ENCODE measurements at places on chromosomes 1 and 21.

DNA sequence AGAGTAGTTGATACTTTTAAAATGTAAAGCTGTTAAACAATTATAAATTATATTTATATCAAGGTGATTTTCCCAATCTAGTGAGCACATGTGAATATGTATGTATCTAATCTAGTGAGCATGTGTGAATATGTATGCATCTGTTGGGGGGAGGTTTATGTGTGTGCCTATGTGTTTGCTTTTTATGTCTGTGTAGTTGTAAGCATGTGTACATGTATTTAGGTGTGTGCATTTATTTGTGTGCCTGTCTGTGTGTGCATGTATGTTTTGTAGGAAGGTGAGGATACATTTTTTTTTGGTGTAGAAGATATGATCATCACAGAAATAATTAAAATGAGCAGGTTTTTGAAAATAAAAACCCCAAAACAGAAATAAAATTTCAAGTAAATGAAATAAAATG, 318.9 kb upstream of the CHRM3 start:
- no peak overlapping the region for H3K27ac ChIP-seq
- H3K4me1 ChIP-seq, result no peaks in the 10 kb centered on the region
- no peaks in the 10 kb centered on the region for H3K36me3 ChIP-seq
- no peak overlapping the region for H3K4me3 ChIP-seq
- no peak for DNase-seq

GRCh38 chr1:81717230-81717629, 83.5 kb upstream of the ADGRL2 start:
- H3K27ac ChIP-seq, result no peak overlapping the region
- no peaks in the 10 kb centered on the region for H3K27me3 ChIP-seq
- no peak overlapping the region for H3K4me3 ChIP-seq
- H3K36me3 ChIP-seq, result no peaks in the 10 kb centered on the region
- peaks cover 10% of the 10 kb centered on the region for H3K4me1 ChIP-seq
- DNase-seq, result peak; percentile 12

DNA sequence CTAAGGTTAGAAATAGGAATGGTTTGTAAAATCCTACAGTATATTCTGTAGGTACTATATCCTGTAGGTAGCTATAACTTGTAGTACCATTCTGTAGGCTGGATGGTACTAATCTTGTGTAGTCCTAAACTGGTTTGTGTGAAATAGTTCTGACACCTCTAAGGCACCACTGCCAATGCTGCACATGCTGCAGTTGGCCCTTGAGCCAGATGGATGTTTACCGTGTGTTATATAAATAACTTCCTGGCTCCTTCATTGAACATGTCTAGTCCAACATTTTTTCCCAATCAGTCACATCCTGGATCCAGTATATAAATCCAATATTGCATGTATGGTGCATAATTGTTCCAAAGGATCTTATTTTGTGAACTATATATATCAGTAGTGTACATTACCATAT, 89.5 kb upstream of the GNG4 start:
- H3K27ac ChIP-seq, result no peak overlapping the region
- H3K27me3 ChIP-seq, result no peaks in the 10 kb centered on the region
- no peak overlapping the region for H3K4me3 ChIP-seq

GRCh38 chr1:2803931-2804627, 2.6 kb upstream of the TTC34 start:
- no peak overlapping the region for H3K27ac ChIP-seq
- no peaks in the 10 kb centered on the region for H3K27me3 ChIP-seq
- H3K4me3 ChIP-seq, result no peak overlapping the region
- no peaks in the 10 kb centered on the region for H3K4me1 ChIP-seq
- DNase-seq, result no peak
- H3K36me3 ChIP-seq, result no peaks in the 10 kb centered on the region

GRCh38 chr1:31759298-31760023, 4.7 kb downstream of the ADGRB2 start:
- no peaks in the 10 kb centered on the region for H3K36me3 ChIP-seq
- peaks cover 8% of the 10 kb centered on the region for H3K4me1 ChIP-seq
- no peak overlapping the region for H3K27ac ChIP-seq
- DNase-seq, result peak; percentile 44
- H3K27me3 ChIP-seq, result no peaks in the 10 kb centered on the region

DNA sequence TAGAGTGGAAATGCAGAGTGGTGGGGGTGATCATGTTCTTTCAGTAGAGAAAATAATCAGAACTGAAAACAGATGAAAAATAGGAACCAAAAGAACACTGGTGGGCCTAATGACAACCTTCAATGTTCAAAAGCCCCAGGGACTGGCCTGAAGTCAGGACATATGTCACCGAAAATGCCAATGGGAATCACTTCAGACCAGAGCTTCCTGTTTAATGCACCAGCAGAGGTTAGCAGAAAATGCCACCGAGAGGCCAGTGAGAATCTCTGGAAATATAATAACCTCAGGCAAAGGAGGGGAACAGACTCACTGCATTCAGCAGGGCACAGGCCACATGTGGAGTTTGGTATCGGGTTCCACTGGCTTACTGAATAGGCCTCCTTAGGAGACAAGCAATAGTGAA, 15.9 kb upstream of the CD58 start:
- no peak overlapping the region for H3K27ac ChIP-seq
- H3K4me3 ChIP-seq, result no peak overlapping the region
- no peaks in the 10 kb centered on the region for H3K4me1 ChIP-seq
- H3K36me3 ChIP-seq, result no peaks in the 10 kb centered on the region

DNA sequence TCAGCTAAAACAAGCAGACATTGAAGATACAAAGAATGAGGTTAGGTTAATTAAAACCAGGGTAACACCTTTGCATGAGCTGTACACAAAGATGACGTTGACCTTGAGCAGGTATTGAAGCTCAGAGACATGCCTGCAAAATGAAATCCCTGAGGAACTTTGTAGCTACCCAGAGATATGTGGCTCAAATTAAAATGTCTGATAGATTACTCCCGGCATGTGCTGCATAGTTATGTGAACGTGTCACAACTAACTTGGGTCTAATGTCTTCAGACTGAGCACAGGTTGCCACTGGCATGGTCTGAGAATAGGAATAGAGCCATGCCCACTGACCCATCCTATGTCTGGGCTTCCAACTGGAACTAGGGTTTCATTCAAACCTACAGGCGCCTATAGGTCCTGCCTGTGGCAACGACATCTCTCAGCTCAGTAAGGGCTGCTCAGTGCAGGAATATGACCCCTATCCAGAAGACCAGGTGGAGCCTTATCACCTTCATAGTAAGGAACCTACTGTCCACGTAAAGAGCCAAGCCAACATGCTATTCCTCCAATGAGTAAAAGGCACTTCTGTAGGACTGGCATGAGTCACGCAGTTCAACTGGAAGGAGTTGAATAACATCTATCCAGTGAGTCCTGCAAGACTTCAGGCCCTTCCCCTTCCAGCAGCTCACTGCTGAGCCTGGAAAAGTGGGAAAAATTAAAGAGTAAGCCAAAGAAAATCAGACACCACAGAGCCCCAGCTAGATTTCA, 60.7 kb downstream of the PRKAB2 start:
- H3K36me3 ChIP-seq, result no peaks in the 10 kb centered on the region
- H3K4me1 ChIP-seq, result no peaks in the 10 kb centered on the region
- H3K27ac ChIP-seq, result no peak overlapping the region
- DNase-seq, result no peak

DNA sequence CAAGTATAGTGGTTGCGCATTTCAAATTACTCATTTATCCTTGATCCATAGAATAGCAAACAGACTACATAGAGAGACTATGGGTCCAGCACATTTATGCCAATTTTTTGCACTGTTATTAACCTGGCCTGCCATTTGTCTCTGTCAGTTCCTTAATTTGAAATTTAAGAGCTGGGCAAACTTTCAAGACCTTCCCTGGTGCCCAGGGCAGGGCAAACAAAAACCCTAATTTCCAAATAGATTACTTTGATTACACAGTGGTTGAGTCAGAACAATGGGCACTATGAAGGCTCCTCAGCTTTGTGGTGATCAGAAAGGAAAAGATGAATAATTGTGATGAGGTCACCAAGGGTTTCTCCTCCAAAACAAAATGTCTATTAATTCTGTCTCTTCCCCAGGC, 80.6 kb downstream of the TNFSF18 start:
- peak overlapping the region; percentile 39 for H3K27ac ChIP-seq
- H3K4me1 ChIP-seq, result peaks cover 40% of the 10 kb centered on the region
- H3K4me3 ChIP-seq, result no peak overlapping the region
- no peaks in the 10 kb centered on the region for H3K36me3 ChIP-seq
- no peaks in the 10 kb centered on the region for H3K27me3 ChIP-seq

DNA sequence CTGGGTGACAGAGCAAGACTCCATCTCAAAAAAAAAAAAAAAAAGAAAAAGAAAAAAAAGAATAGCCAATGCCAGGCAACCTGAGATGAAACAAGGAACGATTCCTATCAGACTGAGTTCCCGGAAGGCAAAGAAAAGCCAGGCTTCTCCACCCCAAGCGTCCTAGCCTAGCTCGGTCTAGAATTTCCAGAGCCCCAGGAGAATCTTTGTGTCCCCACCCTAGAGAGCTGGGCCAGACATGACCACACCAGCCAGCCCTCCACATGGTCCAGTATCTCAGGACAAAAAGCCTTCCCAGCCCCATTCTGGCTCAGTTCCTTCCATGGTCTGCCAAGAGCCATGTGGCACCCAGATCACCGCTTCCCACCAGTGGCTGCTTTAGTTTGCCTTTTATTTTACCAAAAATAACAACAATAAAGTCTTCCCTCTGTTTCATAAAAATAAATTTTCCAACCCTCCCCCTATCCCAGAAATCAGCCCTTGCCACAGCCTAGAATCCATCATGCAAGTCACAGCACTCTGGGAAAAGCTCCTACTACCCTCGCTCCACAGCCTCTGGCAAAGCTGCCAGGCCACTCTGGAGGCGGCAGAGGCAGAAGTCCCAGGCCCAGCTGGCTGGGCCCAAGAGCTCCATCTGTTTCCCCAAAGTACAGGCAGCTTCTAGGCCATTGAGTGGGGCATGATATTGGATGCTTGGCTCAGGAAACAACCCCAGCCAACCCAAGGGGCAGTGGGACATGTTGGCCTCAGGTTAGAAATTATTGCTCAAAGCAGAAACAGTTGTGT, 3.5 kb upstream of the MKNK1 start:
- no peak overlapping the region for H3K27ac ChIP-seq
- H3K4me1 ChIP-seq, result peaks cover 10% of the 10 kb centered on the region
- no peaks in the 10 kb centered on the region for H3K27me3 ChIP-seq
- no peak for DNase-seq
- no peaks in the 10 kb centered on the region for H3K36me3 ChIP-seq

GRCh38 chr1:109441069-109441468, 14.8 kb upstream of the PSMA5 start:
- no peaks in the 10 kb centered on the region for H3K36me3 ChIP-seq
- H3K27ac ChIP-seq, result no peak overlapping the region
- H3K27me3 ChIP-seq, result no peaks in the 10 kb centered on the region
- peaks cover 33% of the 10 kb centered on the region for H3K4me1 ChIP-seq

- H3K4me1 ChIP-seq, result peaks cover 21% of the 10 kb centered on the region
- no peak overlapping the region for H3K4me3 ChIP-seq
- H3K27ac ChIP-seq, result no peak overlapping the region
- H3K27me3 ChIP-seq, result no peaks in the 10 kb centered on the region
Observed at GRCh38 chr1:59415286-59415850, 118.5 kb downstream of the FGGY start.

GRCh38 chr1:169610108-169610507, 19.8 kb downstream of the SELP start:
- no peaks in the 10 kb centered on the region for H3K36me3 ChIP-seq
- H3K27ac ChIP-seq, result no peak overlapping the region
- DNase-seq, result no peak
- no peaks in the 10 kb centered on the region for H3K4me1 ChIP-seq
- H3K4me3 ChIP-seq, result no peak overlapping the region
- H3K27me3 ChIP-seq, result peaks cover 7% of the 10 kb centered on the region

DNA sequence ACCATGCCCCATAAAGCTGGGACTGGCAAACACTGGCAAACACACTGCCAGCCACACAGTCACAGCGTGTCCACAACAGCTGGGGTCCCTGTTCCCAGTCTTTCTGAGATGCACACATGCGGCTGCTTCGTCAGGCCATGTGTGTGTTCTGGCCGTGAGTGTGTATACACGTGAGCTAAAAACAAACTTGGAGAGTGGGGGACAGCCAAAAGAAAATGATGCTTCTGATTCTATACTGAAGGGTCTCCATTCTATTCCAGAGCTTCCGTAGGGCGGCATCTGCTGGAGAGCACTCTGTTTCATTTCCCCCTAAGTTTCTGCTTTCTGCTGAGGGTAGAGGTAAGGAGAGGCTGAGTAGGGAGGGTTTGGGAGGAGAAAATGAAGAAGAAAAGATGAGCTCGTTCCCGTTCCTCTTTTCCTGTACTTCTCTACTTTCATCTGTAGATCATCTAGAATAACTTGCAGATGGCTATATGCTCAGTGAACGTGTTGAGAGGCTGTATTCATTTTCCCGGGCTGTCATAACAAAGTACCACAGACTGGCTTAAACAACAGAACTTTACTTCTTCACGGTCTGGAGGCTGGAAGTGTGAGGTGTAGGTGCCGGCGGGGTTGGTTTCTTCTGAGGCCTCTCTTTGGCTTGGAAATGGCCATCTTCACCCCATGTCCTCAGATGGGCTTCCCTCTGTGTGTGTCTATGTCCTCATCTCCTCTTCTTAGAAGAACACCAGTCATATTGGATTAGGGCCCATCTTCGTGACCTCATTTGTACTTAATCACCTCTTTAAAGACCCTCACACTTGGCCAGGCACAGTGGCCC, 151.6 kb downstream of the TOMM20 start:
- H3K27me3 ChIP-seq, result no peaks in the 10 kb centered on the region
- no peaks in the 10 kb centered on the region for H3K36me3 ChIP-seq
- peaks cover 59% of the 10 kb centered on the region for H3K4me1 ChIP-seq
- H3K27ac ChIP-seq, result no peak overlapping the region

DNA sequence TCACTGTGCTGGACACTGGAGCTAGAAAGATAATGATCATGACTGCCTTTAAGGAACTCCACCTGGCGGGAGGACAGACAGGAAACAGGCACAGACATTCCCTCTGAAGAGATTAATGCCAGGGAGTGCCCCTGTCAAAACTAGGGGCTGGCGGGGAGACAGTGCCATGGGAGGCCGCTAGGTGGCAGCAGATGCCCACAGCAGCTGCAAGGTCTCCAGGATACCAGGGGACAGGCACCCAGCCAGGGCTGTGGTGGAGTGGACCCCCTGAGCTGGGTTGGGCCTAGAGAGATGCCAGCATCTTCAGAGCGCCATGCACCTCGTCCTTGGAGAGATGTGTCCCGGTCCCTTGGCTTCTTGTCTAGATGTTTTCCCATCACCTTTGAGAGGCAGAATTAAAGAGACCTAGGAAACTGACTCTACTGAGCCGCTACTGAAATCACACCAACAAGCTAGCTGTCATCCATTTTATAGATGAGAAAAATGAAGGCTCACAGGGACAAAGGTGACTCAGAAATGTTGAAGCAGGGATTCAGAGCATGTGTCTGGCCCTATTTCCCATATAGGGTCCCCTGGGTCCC, 3.6 kb downstream of the REN start:
- H3K27ac ChIP-seq, result no peak overlapping the region
- no peaks in the 10 kb centered on the region for H3K36me3 ChIP-seq
- H3K4me1 ChIP-seq, result no peaks in the 10 kb centered on the region
- H3K4me3 ChIP-seq, result no peak overlapping the region
- peak; percentile 67 for DNase-seq

GRCh38 chr1:155083052-155083541, 4.5 kb downstream of the EFNA3 start:
- H3K27ac ChIP-seq, result no peak overlapping the region
- DNase-seq, result no peak
- no peak overlapping the region for H3K4me3 ChIP-seq
- peaks cover 5% of the 10 kb centered on the region for H3K4me1 ChIP-seq

Data from GM23248 (cell line).